ENCODE measurements at places on chromosomes 6 and 20.

DNA sequence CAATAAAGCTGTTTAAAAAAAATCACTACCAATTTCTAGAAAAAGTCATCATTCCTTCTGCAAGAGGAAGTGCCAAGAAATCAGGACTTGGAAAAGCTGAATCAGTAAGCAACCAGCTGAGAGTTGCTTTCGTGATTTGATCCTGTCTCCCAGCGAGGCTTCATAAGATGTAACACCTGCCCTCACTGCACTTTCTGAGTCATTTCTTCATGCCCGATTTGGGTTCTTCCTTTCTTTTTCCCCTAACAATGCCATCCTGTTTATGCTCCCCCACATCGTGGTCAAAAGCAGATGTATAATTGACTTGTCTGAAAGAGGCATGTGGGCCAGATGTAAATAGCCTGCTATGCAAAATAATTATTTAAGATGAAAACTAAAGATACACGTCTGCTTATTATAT, 52.1 kb downstream of the RIPOR2 start:
- DNase-seq = peak; percentile 42

DNA sequence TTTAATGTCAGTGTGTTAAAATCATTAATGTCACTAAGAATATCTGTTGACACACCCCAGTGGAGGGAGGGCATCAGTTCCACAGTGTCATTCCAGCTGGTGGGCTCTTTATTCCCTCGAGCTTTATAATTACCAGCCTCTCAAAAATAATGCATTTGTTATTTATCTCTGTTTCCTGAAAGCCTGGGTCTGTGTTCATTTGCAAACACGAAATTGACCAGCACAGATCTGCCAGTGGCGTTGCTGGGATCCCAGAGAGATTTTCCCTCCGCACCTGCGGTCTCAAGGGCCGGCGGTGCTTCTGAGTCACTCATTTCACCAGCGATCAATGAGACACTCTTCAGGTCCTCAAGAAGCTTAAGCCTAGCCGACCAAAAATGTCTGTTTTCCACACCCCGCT, 5.7 kb upstream of the PYGB start:
- no peak for DNase-seq

DNA sequence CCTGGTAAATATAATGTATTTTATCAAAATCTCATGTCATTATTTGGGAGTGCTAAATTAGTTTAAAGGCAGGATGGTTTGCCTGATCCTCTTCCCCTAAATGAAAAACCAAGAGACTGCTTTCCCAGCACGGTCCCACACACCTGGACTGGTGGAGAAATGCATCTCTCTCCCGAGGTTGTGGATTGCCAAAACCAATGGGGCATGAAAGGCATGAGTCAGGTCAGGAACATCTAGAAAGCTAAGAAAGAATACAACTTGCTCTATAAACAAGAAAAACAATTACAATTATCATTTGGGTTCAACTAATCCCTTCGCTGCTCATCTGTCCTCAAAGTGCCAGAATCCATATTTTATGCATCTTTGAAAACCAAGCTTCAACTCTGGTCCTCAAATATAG, 308.3 kb upstream of the IRAK1BP1 start:
- DNase-seq = no peak

- DNase-seq = peak; percentile 30
Measured at GRCh38 chr20:62782893-62783278, 13.4 kb upstream of the MRGBP start.

DNA sequence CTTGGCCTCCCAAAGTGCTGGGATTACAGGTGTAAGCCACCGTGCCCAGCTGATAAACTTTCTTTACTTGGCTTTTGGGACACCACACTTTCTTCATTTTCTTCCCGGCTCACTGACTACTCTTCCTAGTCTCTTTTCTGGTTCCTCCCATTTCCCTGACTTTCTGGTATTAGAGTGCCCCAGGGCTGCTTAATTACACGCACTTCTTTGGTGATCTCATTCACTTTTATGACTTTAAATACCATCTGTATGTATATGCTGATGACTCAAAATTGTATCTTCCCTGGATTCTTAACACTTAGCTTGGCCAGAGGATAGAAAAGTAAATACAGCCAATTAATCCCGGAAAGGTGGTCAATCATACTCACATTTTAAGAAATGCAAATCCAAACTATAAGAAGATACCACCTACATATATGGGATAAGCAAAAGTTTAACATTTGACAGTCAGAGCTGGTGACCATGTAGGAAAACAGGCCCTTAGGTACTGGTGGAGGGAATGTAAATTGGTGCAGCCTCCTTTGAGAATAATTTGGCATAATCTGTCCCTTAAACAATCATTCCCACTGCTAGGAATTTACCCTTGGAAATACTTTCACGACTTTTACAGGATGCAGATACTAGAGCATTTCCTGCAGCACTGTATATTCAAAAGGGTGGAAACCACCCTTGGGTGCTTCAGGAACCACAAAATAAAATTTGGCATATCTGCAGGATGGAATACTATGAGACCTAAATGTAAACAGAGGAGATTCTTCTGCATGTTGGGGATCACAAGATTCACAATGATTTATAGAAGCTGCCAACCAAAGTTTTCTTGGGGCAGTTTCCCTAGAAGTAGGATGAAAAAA, 9.4 kb upstream of the NANP start:
- DNase-seq = no peak

DNA sequence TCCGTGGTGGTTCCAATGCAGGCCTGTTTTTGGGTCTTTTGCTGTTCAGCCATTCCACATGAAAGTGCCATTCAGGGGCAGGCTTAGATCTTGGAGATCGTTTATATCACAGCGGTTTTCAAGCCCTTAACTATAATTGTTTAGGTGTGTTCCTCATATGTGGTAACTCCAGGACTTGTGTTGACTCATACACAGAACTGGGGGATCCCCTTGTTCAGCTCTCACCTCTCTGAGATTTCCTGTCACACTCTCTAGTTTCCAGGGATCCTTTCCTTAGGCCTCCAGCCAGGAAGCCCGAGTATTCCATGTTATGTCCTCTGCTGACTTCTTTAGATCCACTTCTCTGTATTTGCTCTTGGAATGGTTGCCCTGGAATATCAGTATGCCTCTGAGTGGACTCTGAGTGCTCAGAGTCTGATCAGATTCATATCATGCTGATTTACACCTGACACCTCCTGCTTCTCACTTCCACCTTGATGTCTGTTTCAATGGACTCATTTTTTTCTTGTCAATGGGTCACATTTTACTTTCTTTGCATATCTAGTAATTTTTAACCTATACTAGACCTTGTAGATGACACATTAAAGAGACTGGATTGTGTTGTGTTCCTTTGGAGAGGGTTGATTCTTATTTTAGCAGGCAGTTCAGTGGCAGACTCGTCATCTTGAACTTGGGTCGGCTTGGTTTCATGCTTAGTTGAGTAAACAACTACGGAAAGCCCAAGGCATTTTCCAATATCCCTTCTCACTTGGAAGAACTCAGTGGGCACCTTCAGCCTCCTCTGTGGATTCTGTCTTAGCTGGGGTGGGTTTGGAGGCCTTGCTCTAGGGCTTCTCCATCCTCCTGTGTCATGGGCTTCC, 13.1 kb downstream of the NTSR1 start:
- DNase-seq = no peak

GRCh38 chr20:63461104-63461763, 11.2 kb downstream of the KCNQ2 start:
- DNase-seq = no peak

DNA sequence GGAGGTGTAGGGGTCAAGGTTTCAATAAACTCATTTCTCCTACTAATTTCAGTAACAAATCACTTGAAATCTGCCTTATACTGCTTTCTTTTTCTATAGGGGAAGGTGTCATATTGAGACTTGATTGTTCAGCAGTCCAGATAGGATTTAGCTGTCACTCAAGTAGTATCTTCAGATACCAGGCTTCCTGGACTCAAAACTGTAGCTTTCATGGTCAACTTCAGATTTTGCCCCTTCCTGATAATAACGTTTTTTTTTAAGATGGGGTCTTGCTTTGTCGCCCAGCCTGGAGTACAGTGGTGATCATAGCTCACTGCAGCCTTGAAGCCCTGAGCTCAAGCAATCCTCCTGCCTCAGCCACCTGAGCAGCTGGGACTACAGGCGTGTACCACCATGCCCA, 77.8 kb downstream of the JAG1 start:
- no peak for DNase-seq

GRCh38 chr20:6855796-6856195, 88.3 kb downstream of the BMP2 start:
- no peak for DNase-seq

GRCh38 chr6:151804585-151805285, 2.7 kb upstream of the ESR1 start:
- DNase-seq = no peak

GRCh38 chr6:35810971-35811698, 6.0 kb downstream of the LHFPL5 start:
- peak; percentile 70 for DNase-seq

GRCh38 chr6:28898710-28898965, 25.1 kb downstream of the TRIM27 start:
- DNase-seq = no peak

GRCh38 chr20:59701236-59701635, 96.9 kb downstream of the PHACTR3 start:
- DNase-seq = no peak

GRCh38 chr6:54988576-54988975, 142.0 kb downstream of the FAM83B start:
- no peak for DNase-seq

GRCh38 chr20:61461461-61461860, 209.4 kb downstream of the CDH4 start:
- no peak for DNase-seq

- DNase-seq = no peak
Measured at GRCh38 chr6:30829639-30830255, 54.6 kb upstream of the DDR1 start.

DNA sequence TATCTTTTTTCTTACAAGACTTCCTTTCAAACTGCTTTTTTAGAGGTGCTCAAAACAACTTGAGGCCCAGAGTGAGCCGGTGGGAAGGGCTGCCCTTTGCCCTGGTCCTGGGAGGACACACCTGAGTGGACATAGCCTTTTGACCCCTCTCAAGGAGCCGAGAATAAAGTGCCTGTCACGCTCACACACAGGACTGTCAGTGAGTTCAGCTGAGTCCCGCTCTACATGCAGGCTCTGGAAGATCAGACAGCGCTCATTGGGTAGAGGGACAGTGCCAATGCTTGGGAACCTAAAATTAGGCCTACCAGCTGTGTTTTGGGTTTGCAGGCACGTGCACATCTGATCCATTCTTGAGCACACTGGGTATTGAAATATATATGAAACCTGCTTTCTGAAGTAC, 387.8 kb downstream of the CD83 start:
- no peak for DNase-seq

- no peak for DNase-seq
Measured at GRCh38 chr6:133193396-133193795, 47.8 kb upstream of the EYA4 start.

- no peak for DNase-seq
Measured at GRCh38 chr6:111339294-111339693, 143.7 kb downstream of the REV3L start.

DNA sequence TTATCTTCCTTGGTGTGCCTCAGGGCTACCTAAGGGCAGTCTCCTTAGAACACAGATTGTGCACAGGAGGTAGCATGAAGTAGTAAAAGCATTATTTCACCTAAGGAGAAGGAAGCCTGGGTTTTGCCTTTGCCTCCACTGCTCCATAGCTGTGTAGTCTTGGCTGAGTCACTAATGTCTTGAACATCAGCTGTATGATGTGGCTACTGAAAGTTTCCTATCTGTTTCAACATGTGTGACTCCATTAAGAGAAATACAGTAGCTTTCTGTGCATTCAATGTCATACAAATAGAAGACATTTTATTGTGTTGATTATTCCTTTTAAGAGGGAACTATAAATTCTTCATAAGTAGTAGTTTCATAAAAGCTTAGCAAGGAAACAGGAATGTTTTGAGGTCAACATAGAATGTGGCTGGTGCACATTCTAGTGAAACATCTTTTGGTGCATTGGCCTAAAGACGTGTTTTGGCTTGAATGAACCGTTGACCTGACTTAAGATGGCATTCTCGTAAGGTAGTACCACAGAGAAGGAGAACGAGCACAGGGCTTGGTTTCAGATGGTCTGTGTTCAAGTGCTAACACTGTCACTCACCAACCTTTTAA, 70.6 kb downstream of the CTNNBL1 start:
- no peak for DNase-seq

DNA sequence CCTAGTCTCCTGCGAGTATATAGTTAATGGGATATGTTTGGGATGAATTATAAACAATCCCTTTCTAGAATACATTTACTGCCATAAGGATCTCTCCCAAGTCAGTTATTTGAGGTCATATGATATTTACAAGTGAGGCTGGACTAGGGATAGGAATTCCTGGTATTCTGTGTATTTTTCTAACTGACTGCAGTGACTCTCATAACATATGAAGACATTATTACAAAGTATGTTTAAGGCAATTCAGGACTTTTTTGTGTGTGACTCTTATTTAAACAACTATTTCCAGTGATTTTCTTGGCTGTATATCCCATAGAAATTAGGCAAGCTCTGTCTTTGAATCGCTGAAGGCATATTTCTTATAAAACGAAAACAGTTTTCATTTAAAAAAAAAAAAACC, 18.4 kb upstream of the TNFAIP3 start:
- DNase-seq = peak; percentile 54

DNA sequence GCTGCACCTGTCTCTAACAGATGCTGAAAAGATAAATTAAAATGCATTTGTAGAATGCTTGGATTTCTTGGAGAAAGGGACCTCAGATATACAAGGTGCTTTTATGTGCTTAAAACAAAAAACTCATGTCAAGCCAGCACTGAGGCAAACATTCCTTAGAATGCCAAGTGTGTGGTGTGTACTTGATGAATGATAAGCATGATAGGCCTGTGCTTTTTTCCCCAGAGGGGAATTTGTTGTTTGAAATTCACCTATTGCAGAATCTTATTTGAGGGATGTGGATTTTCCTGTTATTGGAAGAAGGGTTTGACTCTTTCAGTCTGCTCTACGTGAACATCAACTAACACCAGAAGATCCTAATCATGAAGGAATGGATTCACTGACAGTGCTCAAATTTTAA, 28.8 kb downstream of the TTI1 start:
- no peak for DNase-seq

- DNase-seq = peak; percentile 50
Measured at GRCh38 chr6:53375847-53376246, 27.1 kb upstream of the ELOVL5 start.

Measured in fibroblast of pulmonary artery (primary cell).